ENCODE measurements at places on chromosomes 2 and 18.

GRCh38 chr2:101200676-101201075 lies 49.5 kb upstream of the TBC1D8 start:
- no peak for DNase-seq

DNA sequence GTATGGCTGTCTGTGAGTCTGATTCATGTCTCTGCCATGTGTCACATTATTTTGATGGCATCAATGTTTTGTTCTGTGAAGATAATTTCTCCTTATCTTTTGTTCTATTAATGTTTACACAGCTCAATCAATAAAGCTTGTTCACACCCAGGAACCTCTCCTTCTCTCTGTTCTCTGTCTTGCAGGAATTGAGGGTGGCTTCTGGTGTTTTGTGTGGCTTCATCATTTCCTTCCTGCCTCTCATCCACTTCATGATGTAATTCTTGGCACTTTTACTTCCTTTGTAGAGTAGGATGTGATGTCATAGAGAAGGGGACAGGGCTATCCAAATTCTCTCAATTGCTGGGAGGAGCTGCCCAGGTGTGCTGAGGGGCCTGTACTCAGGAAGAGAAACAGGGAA lies 27.2 kb downstream of the ASXL3 start:
- DNase-seq, result no peak

GRCh38 chr18:45330170-45330594 lies 285.1 kb upstream of the SLC14A2 start:
- DNase-seq, result no peak

DNA sequence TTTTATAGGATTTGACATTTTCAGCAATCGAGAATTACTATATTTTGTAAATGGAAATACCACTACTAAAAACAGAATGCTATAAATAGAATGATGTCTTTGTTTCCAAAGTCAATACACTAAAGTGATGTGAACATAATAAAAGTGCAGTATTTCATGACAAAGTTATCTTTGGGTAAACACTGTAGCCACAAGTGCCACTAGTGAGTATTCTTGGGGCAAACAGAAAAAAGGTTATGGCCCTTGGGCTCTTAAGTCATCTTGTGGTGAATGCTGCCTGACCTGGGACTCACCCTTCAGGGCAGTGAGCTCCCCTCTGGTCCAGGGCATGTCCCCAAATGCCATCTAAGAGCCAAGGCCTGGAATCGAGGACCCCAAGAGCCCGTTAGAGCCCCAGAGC lies 99.2 kb upstream of the KYNU start:
- DNase-seq, result no peak

DNA sequence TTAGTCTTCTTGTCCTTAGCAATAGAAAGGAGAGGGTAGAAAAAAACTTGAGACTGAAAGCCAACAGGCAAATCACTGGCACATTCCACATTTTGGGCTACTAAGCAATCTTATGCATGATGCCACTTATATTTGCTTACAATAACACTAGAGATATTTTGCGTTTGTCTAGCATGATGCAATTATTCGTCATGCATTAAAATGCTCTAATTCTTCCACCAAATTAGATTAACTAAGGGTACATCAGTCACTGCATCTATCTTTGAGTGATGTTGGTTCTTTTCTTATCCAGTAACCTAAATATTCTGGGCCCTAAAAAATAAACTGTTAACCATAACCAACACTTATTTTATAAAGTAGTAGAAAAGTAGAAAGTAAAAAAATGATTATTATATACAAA lies 1311.7 kb upstream of the CDH2 start:
- no peak for DNase-seq

GRCh38 chr18:72697706-72698105 lies 153.6 kb upstream of the CBLN2 start:
- DNase-seq, result no peak

DNA sequence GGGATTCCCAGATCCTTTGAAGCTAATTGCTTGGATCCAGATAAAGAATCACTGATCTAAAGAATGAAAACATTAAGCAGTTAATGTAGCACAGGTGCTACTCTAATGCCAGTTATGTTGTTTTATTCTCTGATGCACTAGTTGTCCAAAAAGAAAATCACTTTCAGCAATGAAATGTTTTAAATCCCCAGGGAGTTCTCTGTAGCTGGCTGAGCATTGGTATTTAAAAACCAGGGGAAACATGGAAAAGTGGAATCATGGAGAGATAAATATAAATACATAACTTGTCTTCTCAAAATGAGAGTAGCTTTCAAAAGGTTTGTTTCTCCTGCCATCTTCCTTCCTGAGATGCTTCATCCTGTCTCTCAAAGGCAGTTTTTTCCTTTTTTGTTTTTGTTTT lies 37.7 kb downstream of the CD302 start:
- no peak for DNase-seq

DNA sequence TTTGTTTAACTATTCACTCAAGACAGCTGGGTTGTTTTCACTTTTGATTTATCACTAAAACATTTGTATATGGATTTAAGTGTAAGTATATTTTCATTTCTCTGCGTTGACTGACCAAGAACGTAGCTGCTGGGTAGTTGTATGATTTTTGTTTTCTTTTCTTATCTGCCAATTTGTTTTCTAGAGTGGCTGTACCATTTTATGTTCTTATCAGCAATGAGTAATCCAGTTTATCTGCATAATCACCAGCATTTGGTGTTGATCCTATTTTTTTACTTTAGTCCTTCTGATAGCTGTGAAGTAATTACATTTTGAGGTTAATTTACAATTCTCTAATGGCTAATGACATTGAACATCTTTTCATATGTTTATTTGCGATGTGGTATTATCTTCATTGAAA lies 1178.4 kb upstream of the TMEFF2 start:
- no peak for DNase-seq

- DNase-seq, result no peak
Observed at GRCh38 chr2:25274868-25275574, 66.7 kb downstream of the DNMT3A start.

GRCh38 chr2:62787386-62787785 lies 81.9 kb downstream of the EHBP1 start:
- DNase-seq, result no peak
